Right renal cortex interstitium (tissue), 3 donors: ENCODE measurements at places on chromosomes 2 and 18. TPM values are rescaled to one million over a fixed set of nuclear protein-coding genes. Genes with fewer than 3 reads are reported as not detected.

GRCh38 chr2:28445448-28446258 is 50.2 kb upstream of the PLB1 start:
- DNase-seq: no peak

DNA sequence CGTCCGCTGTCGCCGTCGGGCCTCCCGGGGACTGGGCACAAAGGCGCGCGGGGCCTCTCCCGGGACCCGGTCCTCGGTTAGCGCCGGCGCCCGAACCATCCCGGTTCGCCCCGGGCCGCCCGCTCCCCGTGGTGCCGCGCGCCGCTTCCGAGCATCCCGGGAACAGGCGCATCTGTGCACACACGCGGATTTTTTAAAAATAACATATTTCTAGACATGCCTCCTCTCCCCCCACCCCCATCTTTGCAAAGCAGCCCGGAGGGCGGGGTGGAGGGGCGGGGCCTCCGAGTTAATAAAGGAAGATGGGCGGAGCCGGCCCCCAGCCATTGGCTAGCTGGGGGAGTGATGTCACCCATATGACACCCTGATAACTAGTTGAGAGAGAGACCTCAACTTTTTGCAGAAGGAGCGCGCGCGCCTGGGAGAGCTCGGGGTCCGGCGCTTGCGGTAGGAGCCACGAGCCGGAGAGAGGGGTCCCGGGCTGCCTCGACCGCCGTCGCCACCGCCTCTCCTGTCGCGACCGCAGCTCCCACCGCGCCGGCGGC is at the start of gene SOX11:
Gene SOX11 (plus strand): TSS at position 400 of the 545 bp plus-strand sequence. CDS start 338 bp downstream, outside the sequence.
- no peak for DNase-seq

- peak; percentile 27 for DNase-seq
Measured at GRCh38 chr2:174486563-174487107, at the start of gene GPR155. Gene GPR155, minus strand, starts transcription at chr2:174487029. Its CDS starts 5,073 bp downstream, at chr2:174481956.

- no peak for DNase-seq
Measured at GRCh38 chr18:48678237-48679115, 139.6 kb downstream of the CTIF start.

DNA sequence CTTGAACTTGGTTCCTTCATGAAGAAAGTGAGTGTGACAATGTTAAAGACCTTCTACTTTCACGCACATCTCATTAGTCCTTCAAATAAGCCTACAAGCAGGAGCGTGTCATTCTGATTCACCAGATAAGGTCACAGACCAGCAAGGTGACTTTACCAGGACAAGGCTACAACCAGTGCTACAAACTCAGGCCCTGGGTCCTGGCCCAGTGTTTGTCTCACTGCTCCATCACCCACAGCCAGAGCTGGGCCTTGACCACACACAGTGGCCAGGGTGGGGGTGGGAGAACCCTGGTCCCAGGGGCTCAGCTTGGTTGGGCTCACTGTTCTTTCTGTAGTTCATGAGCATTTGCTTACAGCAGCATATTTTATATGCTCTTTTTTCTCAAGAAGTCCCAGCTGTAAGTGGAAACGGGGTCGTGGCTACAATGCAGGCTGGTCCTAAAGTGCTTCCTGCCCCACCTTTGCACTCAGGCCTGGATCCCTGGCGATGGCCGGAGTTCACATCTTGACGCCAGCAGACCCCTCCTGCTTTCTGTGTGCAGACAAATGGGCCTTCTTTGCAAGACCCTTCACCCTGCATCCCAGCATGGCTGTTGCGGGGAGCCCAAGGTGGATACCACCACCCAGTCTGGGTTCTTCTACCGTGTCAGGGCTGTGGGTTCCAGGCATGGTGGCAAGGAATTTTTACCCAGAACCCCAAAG is 153.6 kb upstream of the EPAS1 start:
- DNase-seq: no peak

GRCh38 chr2:58645017-58645416 is 403.9 kb upstream of the FANCL start:
- no peak for DNase-seq

DNA sequence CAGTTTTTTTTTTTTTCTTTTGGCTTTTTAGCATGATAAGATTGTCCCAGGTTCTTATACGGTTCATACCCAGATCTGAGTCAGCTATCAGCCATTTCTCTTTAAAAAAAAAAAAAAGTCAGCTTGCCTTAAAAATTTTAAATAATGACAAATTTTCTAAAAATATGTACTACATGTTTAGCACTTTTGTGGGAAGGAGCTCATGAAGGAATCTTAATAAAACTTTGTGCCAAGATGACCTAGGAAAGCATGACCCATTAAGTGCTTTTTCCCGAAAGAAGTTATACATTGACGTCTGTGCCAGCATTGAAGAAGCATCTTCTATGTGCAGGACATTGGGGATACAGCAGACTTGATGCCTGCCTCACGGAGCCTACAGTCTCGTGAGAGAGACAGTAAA is 4.5 kb upstream of the RBMS1 start:
- DNase-seq: no peak

Gene SUMO1
- polyA plus RNA-seq: 220 TPM

Gene METTL21A
- polyA plus RNA-seq: 29.6 TPM

Gene SERPINB4
- polyA plus RNA-seq: not detected

Gene HTR2B
- polyA plus RNA-seq: 25.3 TPM
